ENCODE measurements at places on chromosomes 3 and 15.

- no peak for DNase-seq
Measured at GRCh38 chr3:94093151-94093550, 30.3 kb downstream of the NSUN3 start.

DNA sequence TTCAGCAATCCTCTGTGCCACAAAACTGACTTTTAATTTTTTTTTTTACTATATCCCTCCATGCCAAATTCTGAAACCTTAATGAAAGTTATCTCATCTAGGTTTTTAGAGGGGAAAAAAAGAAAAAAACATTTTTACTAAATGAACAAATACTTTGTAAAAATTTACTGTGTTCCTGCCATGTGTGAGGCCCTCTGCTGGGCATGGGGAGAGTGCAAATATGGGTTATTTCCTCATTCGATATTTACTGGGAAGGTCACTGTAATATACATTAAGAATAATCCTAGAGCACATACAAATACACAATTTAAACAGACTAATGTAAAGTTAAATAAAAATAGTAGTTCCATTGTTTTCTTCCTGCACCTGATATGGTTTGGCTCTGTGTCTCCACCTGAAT, 215.0 kb downstream of the GRM7 start:
- DNase-seq: no peak

- DNase-seq: no peak
Measured at GRCh38 chr3:87848003-87848402, 210.8 kb downstream of the CGGBP1 start.

GRCh38 chr3:161072211-161072621, 32.9 kb downstream of the B3GALNT1 start:
- no peak for DNase-seq

- no peak for DNase-seq
Measured at GRCh38 chr3:159668990-159669476, 319.6 kb upstream of the IL12A start.

- DNase-seq: no peak
Measured at GRCh38 chr15:65991721-65992483, 122.6 kb downstream of the RAB11A start.

- DNase-seq: no peak
Measured at GRCh38 chr3:175879417-175879816, 1020.3 kb downstream of the NAALADL2 start.

DNA sequence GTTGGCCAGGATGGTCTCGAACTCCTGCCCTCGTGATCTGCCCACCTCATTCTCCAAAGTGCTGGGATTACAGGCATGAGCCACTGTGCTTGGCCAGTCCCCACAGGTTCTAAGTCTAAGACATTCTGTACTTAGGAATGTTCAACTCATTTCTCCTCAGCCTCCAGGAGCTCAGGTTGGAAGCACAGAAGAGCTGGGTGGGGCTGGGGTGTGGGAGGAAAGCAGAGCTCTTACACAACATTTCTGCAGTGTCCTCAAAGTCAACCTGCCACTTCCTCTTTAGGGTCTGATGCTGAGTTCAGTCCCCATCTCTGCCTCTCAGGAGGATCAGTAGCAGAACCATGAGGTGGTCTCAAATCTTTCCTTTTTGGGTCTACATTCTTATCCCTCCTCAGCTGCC, 75.5 kb downstream of the MRPL46 start:
- DNase-seq: no peak

- DNase-seq: peak; percentile 81
Measured at GRCh38 chr15:79380755-79381497, 51.2 kb upstream of the MINAR1 start.

GRCh38 chr3:187914231-187914630, 169.0 kb upstream of the BCL6 start:
- DNase-seq: no peak

GRCh38 chr3:163708428-163708827, 1369.9 kb downstream of the SI start:
- DNase-seq: no peak

- DNase-seq: no peak
Measured at GRCh38 chr15:35630985-35631384, 85.0 kb upstream of the DPH6 start.
